Tibial nerve (tissue), 4 donors: ENCODE measurements at places on chromosomes 4 and X. TPM values are rescaled to one million over a fixed set of nuclear protein-coding genes. Genes with fewer than 3 reads are reported as not detected.

Gene ARL13A
- not detected for total RNA-seq

DNA sequence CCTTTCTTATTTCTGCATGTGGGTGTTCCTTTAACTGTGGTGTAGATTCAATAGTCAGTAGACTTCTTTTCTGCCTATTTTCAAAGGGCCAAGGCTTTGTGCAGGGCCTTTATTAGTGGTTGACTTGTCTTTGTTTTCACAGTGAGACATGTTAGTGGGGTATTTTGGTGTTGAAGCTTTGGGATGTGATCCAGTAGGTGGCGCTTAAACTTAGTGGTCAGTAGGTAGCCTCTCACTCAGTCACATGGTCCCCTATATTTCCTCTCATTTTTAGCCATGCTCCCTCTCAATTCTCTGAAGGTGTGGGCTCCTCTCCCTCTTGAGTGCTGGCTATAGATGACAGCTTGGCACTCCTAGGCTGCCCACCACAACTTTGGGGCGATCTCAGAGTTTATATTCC is 23.4 kb upstream of the SLC10A7 start:
- H3K4me3 ChIP-seq, result no peak overlapping the region
- H3K27me3 ChIP-seq, result no peaks in the 10 kb centered on the region
- no peak for DNase-seq
- H3K27ac ChIP-seq, result no peak overlapping the region
- no peaks in the 10 kb centered on the region for H3K36me3 ChIP-seq

DNA sequence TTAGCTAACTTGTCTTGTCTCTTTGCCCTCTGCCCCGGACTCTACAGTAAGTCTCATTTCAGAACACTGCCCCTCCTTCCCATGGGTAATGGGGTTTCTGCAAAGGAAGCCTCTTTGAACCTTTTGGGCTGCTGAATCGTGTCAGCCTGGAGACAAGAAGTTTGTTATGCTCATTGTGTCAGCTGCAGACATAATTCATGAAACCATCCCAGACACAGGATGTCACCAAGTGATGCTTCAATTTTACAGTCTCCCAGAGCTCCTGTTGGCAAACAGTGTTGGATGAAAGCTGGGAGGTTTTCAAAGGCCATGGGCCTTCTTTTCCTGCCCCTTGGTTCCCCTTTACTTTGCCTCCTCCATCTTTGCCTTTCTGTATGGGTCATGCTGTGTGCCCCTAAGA is 223.1 kb upstream of the TAPT1 start:
- H3K36me3 ChIP-seq, result no peaks in the 10 kb centered on the region
- H3K27me3 ChIP-seq, result no peaks in the 10 kb centered on the region
- DNase-seq, result no peak
- H3K4me3 ChIP-seq, result no peak overlapping the region

Gene USP17L10
- total RNA-seq, result not detected

- DNase-seq, result no peak
- H3K27me3 ChIP-seq, result no peaks in the 10 kb centered on the region
- H3K4me1 ChIP-seq, result no peaks in the 10 kb centered on the region
- no peak overlapping the region for H3K4me3 ChIP-seq
- no peak overlapping the region for H3K27ac ChIP-seq
- H3K36me3 ChIP-seq, result no peaks in the 10 kb centered on the region
Measured at GRCh38 chrX:39828971-39829370, 268.8 kb downstream of the BCOR start.

GRCh38 chr4:119082661-119083060 is 53.0 kb upstream of the MYOZ2 start:
- H3K36me3 ChIP-seq, result no peaks in the 10 kb centered on the region
- no peaks in the 10 kb centered on the region for H3K27me3 ChIP-seq
- no peaks in the 10 kb centered on the region for H3K4me1 ChIP-seq
- DNase-seq, result no peak
- H3K4me3 ChIP-seq, result no peak overlapping the region

Gene PGAM4
- total RNA-seq, result not detected

- no peak overlapping the region for H3K27ac ChIP-seq
Measured at GRCh38 chr4:110128029-110128428, 70.4 kb downstream of the ELOVL6 start.

DNA sequence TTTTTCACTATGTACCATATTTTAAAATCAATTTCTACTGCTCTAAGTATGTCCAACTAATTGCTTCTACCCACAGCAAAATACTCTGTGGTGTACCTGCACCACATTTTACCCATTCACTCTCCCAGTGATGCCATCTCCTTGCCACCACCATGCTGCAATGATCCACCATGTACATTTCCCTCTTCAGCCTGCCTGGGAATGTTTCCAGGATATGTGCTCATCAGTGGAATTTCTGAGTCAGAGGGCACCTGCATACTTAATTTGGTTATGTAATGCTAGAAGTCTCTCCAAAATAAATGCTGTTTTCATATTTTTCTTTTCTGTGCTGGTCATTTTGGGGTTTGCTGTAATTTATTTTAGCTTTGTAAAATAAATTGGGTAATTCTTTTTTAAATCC is 33.2 kb upstream of the OCIAD2 start:
- no peaks in the 10 kb centered on the region for H3K4me1 ChIP-seq
- no peak overlapping the region for H3K27ac ChIP-seq
- H3K4me3 ChIP-seq, result no peak overlapping the region
- DNase-seq, result no peak

DNA sequence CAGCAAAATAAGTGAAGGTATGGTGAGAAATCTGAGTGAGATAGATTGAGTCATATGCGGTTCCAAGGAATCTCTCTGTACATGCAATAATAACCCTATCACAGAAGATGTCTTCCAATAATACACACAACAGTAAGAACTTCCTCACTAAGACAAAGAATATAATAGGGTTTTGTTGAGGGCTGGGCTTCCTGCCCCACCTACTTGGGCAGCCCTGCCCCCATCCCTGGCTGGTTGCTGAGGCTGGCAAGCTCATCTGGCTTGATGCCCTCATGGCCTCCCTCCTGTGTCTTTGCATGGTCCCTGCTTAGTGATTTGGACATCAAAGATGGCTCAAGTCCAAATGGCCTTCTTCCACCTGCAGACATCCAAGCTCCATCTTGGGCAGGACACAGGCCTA is 2.7 kb downstream of the GEMIN8 start:
- no peak for DNase-seq
- no peaks in the 10 kb centered on the region for H3K36me3 ChIP-seq
- no peak overlapping the region for H3K4me3 ChIP-seq
- H3K27me3 ChIP-seq, result no peaks in the 10 kb centered on the region
- H3K27ac ChIP-seq, result no peak overlapping the region
- peaks cover 26% of the 10 kb centered on the region for H3K4me1 ChIP-seq

Gene SYN1
- not detected for total RNA-seq

DNA sequence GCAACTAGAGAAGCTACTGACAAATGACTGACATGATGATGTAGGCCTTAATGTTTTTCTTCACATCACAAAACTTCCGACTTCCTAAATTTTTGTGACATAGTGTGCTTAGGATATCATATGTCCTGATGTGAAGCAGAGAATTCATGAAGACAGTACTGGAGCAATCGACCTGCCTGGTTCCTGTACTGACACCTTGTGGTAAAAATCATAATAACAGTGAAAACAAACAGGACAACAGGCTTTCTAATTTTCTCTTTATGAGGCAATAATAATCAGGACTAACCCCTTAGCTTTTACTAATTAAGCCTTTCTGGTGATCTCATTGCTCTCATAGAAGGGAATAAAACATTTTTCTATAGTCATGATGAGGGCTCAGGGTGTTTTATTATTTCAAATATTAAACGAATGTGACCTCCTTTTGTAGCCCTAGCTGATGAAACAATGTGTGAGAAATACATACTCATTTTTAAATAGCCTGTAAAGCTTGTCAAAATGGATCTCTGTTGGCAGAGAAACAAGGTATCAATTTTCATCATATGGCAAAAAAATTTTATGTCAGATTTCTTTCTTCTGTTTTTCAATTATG is 158.4 kb downstream of the TENT5D start:
- H3K36me3 ChIP-seq, result no peaks in the 10 kb centered on the region
- DNase-seq, result no peak
- H3K4me3 ChIP-seq, result no peak overlapping the region
- H3K27ac ChIP-seq, result no peak overlapping the region

- no peak for DNase-seq
- no peaks in the 10 kb centered on the region for H3K4me1 ChIP-seq
- no peak overlapping the region for H3K27ac ChIP-seq
- H3K36me3 ChIP-seq, result peaks cover 11% of the 10 kb centered on the region
- no peaks in the 10 kb centered on the region for H3K27me3 ChIP-seq
- no peak overlapping the region for H3K4me3 ChIP-seq
Measured at GRCh38 chr4:2246384-2247127, 4.6 kb upstream of the HAUS3 start.

Gene POF1B
- 0.44 TPM for total RNA-seq

GRCh38 chr4:7546809-7547367 is 112.2 kb upstream of the PSAPL1 start:
- H3K27me3 ChIP-seq, result no peaks in the 10 kb centered on the region
- H3K27ac ChIP-seq, result no peak overlapping the region
- no peaks in the 10 kb centered on the region for H3K36me3 ChIP-seq
- no peaks in the 10 kb centered on the region for H3K4me1 ChIP-seq

- no peaks in the 10 kb centered on the region for H3K27me3 ChIP-seq
- no peak overlapping the region for H3K4me3 ChIP-seq
- H3K4me1 ChIP-seq, result no peaks in the 10 kb centered on the region
- H3K36me3 ChIP-seq, result no peaks in the 10 kb centered on the region
Measured at GRCh38 chrX:150615356-150615755, 46.9 kb downstream of the MTM1 start.

DNA sequence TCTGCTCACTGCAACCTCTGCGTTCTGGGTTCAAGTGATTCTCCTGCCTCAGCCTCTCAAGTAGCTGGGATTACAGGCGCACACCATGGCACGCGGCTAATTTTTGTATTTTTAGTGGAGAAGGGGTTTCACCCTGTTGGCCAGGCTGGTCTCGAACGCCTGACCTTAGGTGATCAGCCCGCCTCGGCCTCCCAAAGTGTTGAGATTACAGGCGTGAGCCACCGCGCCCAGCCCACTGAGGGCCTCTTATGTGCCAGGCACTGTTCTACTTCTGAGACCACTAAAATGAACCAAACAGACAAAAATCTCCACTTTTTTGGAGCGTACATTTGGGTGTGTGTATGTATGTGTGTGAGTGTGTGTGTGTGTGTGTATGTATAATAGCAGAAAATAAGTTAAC is 117.2 kb upstream of the H2AZ1 start:
- no peaks in the 10 kb centered on the region for H3K36me3 ChIP-seq
- no peak overlapping the region for H3K4me3 ChIP-seq
- no peak for DNase-seq
- H3K27me3 ChIP-seq, result no peaks in the 10 kb centered on the region
- no peak overlapping the region for H3K27ac ChIP-seq

DNA sequence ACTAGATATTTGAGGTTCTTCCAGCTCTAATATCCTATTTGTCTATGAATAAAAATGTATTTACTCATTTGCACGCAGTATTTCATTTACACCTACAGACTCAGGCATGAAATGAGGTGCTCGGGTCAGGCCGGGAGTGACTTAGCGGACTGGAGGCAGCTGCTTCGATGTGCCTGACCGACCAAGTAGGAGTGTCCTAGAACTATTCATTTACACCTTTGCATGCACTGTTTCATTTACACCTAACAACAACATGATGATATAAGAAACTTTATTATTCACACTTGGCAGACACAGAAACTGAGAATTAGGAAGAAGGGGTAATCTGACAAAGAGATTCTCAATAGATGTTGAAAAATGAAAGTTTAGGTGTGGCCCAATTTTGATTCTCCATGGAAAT is 28.7 kb upstream of the FAT1 start:
- DNase-seq, result no peak
- no peak overlapping the region for H3K27ac ChIP-seq
- H3K36me3 ChIP-seq, result no peaks in the 10 kb centered on the region
- H3K4me3 ChIP-seq, result no peak overlapping the region

Gene HTRA3
- 42.3 TPM for total RNA-seq

DNA sequence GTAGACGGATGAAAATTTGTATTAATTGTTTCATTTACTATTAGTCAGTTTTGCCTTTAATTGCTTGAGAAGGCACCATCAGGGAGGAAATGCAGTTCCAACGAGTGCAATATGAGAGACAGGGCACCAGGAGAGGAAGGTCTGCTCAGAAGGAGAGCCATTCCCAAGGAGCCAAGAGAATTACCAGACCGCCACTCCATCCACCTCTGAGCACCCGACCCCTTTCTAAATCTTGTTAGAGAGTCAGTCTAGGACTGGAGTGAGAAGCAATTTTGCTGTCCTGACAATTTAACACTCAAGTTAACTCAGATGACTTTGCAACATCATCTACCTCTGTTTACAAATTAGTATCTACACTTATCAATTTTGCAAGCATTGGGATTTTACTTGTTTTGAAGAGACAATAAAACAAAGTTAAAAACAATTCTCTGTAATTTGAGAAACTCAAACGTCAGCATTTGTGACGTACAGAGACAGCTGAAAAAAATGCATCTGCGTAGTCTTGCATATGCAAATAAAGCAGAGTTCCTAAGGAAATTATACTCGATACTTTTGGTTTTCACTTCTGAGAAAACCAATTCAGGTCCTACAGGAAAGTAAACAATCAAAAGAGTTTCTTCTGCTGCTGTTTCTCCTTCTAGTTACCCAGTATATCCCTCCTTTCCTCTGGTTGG is 1704.7 kb upstream of the TENM3 start:
- no peaks in the 10 kb centered on the region for H3K36me3 ChIP-seq
- DNase-seq, result no peak
- no peaks in the 10 kb centered on the region for H3K27me3 ChIP-seq
- H3K27ac ChIP-seq, result no peak overlapping the region
